ENCODE measurements at places on chromosomes 1 and 21.

DNA sequence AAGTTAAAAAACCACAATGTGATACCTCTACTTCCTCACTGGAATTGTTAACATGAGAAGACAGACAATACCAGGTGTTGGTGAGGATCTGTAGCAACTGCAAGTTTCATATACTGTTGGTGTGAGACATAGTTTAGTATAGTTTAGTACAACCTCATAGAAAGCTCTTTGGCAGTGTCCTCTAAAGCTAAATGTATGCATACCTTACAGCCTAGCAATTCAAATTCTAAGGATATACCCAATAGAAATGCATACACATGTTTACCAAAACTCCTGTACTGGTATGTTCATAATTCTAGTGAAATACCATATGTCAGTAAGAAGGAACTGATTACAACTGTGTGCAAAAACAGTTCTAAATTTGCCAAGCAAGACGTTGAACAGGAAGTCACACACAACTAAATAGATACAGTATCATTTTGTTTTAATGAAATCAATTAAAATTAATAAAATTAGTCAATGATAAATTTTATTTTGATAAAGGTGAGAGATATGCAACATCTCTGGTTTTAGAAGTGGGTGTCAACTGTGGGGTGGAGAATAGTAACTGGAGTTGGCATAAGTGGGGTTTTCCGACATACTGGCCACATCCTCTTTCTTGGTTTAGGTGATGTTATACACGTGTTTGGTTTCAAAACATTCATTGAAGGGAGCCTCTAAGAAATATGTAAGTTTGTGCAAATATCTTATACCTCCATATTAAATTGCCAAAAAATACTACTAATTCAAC is 450.7 kb downstream of the PTPRC start:
- no peak for DNase-seq

DNA sequence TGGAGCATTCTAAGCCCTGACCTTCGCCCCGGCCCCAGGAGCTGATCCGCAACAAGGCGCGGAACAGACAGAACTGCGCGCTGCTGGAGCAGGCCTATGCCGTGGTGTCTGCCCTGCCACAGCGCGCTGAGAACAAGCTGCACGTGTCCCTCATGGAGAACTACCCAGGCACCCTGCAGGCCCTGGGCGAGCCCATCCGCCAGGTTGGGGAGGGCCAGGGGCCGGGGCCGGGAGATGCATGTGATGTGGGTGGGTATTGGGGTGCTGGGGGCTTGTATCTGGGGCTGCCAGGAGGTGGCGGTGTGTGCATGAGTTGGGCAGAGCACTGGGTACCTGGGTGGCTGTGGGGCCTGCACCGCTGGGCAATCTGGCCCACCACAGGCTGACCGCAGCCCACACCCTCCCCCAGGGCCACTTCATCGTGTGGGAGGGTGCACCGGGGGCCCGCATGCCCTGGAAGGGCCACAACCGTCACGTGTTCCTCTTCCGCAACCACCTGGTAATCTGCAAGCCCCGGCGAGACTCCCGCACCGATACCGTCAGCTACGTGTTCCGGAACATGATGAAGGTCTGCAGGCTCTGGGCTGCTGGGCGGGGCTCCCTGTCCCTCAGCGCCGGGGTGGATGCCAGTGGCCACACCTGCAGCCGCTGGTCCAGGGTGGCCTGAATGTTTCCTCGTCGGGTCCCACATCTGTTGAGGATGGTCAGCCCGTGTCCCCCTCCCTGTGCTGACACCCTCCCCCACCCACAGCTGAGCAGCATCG is 65.8 kb downstream of the TRIM11 start:
- no peak for DNase-seq

DNA sequence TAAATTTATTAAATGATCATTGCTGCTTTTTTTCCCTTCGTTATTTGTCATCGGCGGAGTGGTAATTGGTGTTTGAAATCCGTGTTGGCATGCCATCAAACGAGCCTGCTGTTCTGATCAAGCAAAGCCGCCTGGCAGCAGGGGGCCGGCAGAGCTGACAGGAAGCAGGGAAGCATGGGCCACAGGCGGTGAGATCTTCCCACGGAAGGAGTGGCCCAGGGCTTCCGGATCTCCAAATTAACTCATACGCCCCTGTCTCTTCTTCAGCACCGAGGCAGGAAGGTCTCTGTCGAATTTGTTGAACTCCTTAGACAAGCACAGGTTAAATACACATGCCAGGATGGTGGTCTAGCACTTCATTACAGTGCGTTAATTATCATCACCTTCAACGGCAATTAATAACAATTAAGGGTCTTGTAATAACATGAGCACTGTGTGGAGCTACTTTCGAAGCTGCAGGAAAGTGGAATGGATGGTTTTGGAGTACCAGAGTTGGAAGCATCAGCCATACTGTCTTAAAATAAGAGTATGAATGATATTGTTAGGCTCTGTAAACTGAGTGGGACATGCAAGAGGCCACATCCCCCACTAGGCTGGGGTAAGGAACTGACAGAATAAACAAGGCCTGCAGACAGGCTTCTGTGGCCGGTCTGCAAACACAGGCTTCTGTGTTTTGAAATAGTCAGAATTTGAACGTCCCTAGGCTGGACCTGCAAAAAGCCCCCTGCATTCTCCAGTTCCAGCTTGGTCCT is 199.4 kb upstream of the DAB1 start:
- DNase-seq: no peak

- no peak for DNase-seq
Observed at GRCh38 chr1:247557926-247558674, 9.2 kb downstream of the GCSAML start.

DNA sequence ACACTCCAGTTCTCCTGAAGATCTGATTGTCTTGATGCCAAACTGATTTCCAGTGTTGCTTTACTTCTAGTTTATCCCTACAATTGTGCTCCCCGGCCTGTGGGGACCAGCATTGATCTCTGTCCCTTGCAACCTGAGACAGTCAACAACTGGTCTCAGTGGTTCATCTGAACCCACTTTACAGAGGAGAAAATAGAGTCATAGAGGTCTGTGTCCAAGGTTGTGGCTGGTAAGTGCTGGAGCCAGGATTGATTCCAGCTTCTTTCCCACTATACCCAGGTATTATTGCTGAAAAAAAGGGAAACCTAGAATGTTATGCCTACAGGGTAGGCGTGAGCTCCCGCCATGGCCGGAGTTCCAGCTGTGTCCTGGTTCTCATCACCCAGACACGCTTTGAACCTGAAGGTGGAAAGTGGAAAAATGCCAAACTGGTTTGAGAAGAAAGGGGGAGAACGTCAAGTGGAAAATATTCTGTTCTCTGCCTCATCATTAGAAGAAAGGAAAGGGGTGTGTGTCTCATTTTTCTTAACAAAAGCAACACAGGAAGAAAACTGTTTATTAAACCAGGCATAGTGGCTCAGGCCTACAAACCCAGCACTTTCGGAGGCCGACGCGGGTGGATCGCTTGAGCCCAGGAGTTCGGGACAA is 60.7 kb upstream of the ITPKB start:
- no peak for DNase-seq

GRCh38 chr1:101769520-101769919 is 227.2 kb downstream of the OLFM3 start:
- no peak for DNase-seq

DNA sequence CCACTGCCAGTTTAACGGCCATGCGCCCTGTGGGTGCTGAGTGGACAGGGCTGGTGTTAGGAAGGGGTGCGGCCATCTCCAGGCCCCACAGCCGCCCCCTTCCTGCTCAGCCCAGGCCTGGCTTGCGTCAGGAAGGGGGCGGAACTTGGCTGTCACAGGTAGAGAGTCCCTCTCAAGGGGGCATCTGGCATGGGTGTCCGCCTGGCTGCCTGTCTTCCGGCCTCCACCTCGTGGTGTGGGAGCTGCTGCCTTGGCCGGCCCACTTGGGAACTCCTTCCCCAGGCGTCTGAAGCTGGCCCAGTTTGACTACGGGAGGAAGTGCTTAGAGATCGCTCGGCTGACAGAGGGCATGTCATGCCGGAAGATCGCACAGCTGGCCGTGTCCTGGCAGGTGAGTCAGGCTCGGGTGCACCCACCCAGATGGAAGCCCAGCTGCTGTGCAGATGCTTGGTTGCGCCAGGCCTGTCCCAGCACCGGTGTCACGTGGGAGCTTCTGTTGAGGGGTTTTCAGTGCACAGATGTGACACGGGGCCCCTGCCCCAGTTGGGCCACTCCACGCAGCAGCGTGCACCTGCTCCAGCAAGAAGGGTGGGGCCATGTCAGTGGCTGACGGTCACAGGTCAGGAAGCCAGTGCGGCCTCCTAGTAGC is 9.1 kb upstream of the ATAD3B start:
- no peak for DNase-seq

DNA sequence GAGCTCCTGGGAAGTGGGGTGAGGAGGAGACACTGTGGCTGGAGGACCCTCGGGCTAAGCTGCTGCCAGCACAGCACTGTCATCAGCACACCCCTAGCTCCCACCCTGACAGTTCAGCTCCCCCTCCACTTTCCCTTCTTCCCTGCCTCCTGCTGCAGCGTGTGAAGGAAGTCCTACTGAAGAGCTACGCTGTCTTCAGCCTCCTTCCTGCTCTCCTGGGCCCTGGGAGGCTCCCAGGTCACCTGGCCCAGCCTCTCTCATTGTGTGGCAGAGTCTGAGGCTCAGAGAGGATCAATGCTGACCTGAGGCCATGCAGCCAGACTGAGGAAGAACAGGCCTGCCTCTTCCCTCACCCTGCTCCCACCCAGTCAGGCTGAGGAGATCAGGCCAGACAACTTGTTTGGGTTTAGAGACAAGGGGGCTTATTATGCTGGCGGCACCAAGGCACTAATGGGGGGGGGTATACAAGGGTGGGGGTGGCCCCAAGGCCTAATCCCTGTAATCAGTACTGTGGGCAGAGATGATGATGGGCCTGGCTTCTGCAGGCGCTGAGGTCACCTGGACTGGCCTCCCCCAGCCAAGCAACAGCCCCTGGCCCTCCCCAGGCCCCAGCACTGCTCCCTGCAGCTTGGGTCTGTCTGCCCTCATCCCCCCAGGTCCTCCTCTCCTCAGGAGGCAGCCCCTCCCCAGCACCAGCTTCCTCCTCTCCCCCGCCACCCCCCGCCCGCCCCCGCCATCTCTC is 9.1 kb downstream of the NES start:
- no peak for DNase-seq

DNA sequence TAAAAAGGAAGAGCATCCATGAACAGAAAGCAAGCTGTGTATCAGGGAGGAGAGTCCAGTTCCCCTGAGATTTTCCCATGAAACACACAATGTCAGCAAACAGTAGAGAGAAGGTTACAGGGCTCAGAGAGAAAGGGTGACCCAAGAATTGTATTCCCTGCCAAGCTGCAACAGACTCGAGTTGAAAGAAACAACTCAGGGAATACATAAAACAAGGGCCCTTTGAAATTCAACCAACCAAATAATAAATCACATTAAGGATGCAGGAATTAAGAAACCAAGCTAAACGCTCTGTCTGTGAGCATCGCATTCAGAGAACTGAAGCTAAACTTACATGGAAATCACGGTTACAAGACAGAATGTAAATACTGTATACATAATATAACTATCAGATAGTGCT is 20.2 kb downstream of the S100A16 start:
- DNase-seq: no peak

GRCh38 chr1:150406483-150406882 is 42.5 kb downstream of the RPRD2 start:
- DNase-seq: no peak

- no peak for DNase-seq
Observed at GRCh38 chr1:18629659-18630510, 761 bp upstream of the PAX7 start.

GRCh38 chr1:3628445-3628844 is 3.6 kb downstream of the TPRG1L start:
- no peak for DNase-seq

GRCh38 chr1:17826165-17826488 is 71.0 kb downstream of the ACTL8 start:
- DNase-seq: peak; percentile 9

GRCh38 chr1:76074321-76075187 is at the start of gene ST6GALNAC3:
Gene ST6GALNAC3, plus strand, starts transcription at chr1:76074746.
- no peak for DNase-seq

GRCh38 chr1:89211035-89211634 is 12.4 kb upstream of the GBP4 start:
- DNase-seq: no peak

- DNase-seq: no peak
Observed at GRCh38 chr1:94926126-94926914, 590 bp downstream of the CNN3 start.

- no peak for DNase-seq
Observed at GRCh38 chr1:36352125-36352909, 28.9 kb upstream of the EVA1B start.

GRCh38 chr1:75727571-75727970 is 3.1 kb downstream of the ACADM start:
- DNase-seq: no peak

- DNase-seq: no peak
Observed at GRCh38 chr1:186418503-186418902, 42.4 kb downstream of the PDC start.

GRCh38 chr1:10553118-10553517 is 78.4 kb downstream of the PEX14 start:
- DNase-seq: no peak

DNA sequence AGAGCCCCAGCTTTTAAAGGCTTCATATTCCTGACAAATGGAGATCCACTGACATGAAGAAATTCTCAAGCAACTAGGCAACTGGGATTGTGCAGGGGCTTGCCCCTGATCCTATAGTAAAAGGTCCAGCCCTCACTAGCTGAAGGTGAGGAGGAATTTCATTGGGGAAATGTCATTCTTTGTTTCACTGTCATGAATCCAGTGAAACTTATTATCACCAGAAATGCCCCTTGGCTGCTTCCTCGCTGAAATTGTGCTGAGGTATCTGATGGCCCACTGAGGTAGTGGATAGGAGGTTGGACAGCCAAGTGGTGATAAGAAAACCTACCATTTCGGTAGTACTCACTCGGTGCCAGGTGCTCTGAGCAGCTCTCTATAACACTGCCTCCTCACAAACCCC is 36.2 kb downstream of the CCN1 start:
- no peak for DNase-seq

- no peak for DNase-seq
Observed at GRCh38 chr1:214300149-214300780, 19.3 kb downstream of the SMYD2 start.

- no peak for DNase-seq
Observed at GRCh38 chr1:169044296-169044695, 62.2 kb upstream of the ATP1B1 start.

DNA sequence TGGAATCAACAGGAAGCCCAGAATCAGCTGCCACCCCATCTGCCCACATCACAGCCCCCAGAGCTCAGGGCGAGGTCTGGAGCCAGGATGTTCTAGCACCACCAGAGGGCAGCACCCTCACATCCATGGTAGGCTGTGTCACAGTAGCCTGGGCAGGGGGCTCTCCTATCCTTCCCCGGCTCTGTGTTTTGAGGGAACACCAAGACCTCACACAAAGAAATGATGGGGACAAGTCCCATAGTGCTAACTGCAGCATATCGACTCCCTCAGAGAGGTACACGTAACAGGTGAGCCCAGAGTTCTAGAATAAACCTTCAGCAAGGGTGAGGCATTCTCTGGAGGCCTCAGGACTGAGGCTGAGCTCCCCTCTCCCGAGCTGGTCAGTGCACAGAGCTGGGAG is 2.3 kb upstream of the KCNC4 start:
- DNase-seq: no peak

GRCh38 chr21:43361493-43362296 is 65.2 kb downstream of the SIK1 start:
- DNase-seq: no peak
